MCF 10A (cell line): ENCODE measurements at places on chromosomes 6 and 20. TPM values are rescaled to one million over a fixed set of nuclear protein-coding genes. Genes with fewer than 3 reads are reported as not detected.

GRCh38 chr6:18053555-18054445, 66.4 kb upstream of the KIF13A start:
- peak; percentile 26 for DNase-seq

SNX3 gene
- 114 and 138 TPM in 2 replicates for total RNA-seq

- no peak for DNase-seq
Measured at GRCh38 chr6:5657684-5658430, 348.9 kb downstream of the NRN1 start.

DNA sequence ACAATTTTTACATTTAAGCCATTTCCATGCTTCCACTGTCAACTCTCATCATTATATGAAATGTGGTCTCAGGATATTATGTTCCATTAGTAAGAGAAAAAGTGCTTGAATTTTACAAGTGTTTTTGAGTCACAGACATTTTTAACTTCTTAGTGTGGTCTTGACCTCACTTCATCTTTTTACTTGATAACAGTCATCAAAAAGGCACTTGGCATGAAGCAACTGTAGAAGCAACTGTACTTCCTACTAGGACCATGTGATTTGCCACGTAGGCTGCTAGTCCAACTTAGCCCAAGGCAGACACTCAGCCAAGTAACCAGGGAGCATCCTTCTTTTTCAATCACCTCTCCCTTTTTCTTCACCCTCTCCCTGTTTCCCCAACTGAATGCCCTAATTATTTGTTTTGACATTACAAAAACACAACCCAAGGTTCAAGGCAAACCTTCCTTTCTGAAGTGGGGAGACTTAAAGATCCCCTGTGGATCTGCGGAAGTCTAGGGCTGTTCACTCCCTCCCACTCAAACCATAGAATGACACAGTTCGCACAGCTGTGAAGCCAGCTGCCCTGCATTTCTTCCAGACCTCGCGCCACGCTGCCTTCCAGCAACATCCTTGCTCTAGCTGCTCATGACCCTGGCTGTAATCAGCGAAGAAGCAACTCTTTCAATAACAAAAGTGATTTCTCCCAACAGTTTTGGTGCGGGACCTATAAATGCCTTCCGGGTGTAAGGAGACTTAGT, 45.0 kb downstream of the PHACTR1 start:
- peak; percentile 2 for DNase-seq

- no peak for DNase-seq
Measured at GRCh38 chr6:141682391-141682790, 450.3 kb upstream of the GJE1 start.

GRCh38 chr6:93017213-93017612, 402.1 kb downstream of the EPHA7 start:
- no peak for DNase-seq

DNA sequence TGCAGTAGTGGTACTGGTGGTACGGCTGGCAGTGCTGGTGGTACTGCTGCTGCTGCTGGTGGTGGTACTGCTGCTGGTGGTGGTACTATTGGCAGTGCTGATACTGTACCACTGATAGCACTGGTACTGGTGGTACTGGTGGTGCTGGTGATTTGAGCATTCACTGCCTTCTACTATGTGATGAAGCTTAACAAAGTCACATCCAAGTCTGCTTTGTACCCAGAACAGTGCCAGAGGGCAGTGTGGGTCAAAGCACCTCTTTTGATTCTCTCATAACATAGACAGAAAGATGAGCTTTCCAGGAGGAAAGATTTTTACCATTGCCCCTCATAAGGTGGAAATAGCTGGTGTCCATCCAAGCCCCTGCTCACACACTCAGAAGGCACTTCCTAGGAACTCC, 48.7 kb downstream of the ANKRD6 start:
- DNase-seq = no peak

DNA sequence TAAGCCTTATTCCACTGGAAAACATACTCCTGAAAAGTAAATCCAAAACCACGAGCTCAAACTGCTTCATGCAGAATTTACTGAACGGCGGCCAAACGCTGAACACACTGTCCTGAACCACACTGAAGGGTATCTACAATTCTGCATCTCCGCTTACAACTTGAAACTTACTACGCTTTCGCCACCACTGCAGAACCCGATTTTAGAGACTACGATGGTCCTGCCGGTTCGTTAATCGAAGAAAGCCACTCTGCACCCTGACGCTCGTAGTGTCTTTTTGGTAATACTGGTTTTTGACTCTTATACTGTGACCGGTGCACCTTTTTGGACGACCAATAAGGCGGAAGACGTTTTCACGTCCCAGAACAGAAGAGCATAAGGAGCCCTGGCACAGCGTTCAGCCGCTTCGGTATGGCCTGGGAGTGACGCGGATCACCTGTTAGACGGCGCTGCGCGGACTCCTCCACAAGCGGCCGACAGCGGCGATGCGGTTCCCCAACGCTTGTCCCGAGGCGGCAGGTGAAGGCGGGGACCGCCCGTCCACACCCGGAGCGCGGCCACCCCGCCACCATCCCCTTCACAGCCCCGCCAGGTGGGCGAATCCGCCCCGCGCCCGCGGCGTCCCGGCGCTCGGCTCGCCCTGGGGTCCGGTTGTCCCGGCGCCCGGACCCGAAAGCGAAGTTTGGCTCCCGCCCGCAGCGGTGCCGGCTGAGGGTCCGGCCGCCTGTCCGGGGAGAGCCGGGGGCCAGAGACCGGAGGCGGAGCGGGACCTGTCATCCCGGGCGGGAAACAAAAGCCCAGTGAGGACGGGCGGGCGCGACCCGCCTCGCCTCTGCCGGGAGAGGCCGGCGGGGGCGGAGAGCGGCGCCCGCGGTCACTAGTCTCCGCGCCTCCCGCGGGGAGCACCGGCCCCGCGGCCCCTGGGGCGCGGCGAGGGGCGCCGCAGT, 784 bp downstream of the FKBP5 start:
- DNase-seq = peak; percentile 64

POPDC3 gene
- total RNA-seq = 7.3 and 7.9 TPM in 2 replicates

RIPPLY2 gene
- total RNA-seq = not detected in 2 replicates

PSMB1 gene
- total RNA-seq = 144 and 161 TPM in 2 replicates

GRCh38 chr20:38612751-38613515, 11.3 kb downstream of the ARHGAP40 start:
- DNase-seq = no peak

DNA sequence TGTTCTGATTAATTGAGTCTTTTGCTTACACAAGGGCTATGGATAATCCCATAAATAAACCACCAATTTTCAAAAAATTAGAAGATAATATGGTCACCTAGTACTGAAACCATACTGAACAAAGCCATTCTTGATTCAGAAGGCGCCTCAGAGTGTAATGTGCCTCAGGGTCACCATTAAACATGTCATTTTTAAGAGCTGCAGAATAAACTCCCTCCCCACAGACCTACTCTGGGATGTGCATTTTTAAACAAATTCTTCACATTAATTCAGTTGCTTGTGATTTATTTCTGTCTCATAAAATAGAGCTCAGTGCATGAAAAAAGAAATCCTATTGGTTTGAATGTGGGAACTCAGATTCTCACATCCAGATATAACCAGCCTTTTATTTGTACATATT, 202.1 kb upstream of the HEY2 start:
- DNase-seq = no peak

DNA sequence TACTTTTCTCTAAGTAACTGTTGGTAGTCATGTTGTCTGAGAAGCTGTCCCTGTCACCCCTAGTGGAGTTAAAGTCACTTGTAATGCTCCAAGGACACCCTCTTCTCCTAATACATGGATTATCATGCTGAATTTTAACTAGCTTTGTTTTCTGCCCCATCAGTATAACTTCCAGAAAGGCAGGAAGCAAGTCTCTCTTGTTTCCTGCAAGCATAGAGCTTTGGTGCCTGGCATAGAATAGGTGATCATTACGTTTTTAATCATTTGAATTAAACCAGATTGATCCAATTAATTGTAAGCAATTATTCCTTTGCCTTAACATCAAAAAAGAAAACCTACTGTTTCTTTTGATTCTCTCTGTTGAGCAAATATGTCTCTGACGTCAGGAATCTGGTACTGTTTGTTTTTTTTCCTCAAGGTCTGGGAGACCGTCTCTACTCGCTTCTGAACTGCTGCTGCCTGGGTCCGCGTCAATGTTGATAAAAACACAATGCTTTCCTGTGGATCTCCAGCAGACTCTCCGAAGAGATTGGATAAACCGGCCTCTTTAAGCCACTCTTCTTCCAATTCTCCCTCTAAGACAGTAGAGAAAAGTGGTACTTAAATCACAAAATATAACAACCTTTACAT, 71.8 kb downstream of the ARHGAP18 start:
- no peak for DNase-seq

DNA sequence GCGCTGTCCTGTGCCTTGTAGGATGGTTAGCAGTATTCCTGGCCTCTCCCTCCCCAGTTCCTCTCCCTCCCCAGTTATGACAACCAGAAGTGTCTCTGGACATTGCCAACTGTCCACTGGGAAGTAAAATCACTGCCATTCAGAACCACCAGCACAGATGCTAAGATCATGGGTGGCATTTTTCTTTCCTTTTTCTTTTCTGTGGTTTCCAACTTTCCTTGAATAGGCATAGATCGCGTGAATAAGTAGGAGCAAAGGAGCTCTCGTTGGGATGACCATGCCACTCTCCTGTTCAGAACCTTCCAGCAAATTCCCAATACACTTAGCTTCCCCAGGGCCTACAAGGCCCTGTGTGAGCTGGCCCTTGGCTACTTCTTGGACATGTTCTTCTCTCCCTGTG, 59.0 kb downstream of the EYA2 start:
- DNase-seq = no peak

- DNase-seq = no peak
Measured at GRCh38 chr6:33593414-33593727, 13.3 kb upstream of the BAK1 start.

- no peak for DNase-seq
Measured at GRCh38 chr6:22281341-22282085, 15.3 kb downstream of the PRL start.

DNA sequence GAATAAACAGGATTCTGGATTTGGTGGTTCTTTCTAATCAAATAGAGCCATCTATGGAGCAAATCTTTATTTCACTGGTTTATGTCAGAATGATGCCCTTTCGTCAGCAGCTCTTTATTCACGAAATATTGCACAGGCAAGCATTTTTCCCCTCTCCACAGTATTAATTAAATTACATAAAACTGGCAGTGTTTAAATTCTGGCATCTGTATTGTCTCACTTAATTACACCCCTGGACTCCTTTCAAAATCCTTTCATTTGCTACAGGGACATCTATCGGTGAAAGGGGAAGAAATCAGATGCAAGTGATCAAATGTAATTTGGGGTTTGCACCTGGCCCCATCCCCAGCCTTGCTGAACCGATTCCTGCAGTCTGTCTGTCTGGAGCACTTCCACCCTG, 801.9 kb downstream of the QKI start:
- DNase-seq = no peak

DNA sequence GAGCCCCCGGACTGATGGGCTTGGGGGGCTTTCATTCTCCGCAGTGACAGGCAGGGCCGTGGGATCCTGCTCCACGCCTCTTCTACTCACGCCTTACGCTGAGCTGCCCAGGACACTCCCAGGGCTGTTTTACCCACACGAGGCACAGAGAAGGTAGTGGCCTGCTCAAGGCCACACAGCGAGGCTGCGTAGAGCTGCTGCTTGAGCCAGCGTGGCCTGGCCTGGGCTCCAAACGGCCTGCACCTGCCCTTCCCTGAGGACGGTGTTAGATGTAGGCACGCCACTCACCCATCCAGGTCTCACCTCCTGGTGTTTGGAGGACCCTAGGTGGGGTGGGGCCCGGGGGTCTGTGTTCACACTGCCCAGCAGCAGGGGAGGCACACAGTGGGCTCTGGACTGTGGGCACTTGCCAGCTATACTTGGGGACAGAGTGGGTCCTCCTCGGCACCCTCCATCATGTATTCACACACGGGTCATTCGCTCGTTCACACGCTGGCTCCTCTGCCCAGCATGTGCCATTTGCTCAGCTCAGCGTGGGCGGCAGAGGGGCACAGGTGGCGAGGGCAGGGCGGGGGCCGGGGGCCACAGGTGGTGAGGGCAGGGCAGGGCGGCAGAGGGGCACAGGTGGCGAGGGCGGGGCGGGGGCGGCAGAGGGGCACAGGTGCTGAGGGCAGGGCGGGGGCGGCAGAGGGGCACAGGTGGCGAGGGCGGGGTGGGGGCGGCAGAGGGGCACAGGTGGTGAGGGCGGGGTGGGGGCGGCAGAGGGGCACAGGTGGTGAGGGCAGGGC, 18.4 kb upstream of the RBBP8NL start:
- no peak for DNase-seq

- peak; percentile 79 for DNase-seq
Measured at GRCh38 chr6:31734821-31735406, 1.4 kb downstream of the CLIC1 start.

DNA sequence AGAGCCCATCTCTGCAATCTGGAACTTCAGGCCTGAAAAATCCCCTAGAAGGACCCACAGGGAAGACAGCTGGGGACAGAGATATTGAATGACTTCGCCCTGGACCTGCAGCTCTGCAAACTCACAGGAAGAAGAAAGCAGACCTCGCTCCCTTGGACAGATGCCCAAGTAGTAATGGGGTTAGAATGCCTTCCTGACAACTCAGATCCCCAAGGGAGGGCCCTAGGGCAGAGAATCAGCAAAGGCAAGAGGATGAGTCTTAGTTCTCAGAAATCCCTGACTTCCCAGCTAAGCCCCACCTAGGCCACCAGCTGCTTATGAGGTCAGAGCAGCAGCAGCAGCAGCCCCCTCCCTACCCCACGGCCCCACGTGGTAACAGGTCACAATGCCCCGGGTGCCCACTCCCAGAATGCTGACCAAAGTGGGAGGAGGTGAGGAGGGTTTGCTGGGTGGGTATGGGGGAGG, at the start of gene C20orf141:
C20orf141 (plus strand) TSS at position 401 of the 465 bp plus-strand sequence. CDS start 198 bp downstream, outside the sequence.
- DNase-seq = peak; percentile 95

DNA sequence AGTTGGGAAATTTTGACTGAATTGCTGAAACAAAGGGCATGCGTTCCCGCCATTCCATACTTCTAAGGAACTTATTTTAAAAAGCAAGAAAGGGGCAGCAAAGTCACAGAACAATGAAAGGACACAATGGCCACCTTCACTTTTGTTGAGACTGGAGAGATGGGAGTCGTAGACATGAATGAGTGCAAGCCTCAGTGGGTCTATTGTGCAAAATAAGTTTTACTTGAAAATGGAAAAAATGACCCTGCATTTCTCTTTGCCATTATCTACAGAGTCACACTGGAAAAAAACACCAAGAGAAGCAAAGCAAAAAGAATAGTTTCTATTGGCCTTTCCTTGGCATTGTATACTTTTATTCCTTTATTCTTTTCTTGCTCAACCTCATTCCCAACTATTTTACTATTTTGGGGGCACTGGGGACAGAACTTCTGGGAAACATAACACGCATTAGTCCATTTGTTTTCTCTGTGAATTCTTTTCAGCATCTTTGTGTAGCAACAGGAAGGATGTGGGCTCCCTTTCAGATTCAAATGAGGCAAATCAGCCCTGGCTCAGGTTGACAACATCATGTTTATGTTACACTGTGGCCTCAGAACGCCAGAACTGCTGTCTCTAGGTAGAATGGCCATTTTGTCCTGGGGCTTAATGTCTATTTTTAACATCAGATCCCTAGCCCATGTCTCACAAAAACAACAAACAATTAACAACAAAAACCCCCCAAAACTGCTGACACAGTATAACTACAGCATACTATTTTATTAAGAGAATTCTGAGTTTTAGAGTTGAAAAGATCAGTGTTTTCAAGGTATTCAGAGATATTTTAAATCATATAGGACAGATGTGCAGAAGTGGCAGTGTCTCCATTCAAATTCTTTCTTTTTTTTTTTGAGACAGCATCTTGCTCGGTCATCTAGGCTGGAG, 122.2 kb downstream of the FYN start:
- no peak for DNase-seq

GRCh38 chr6:145531822-145532221, 203.5 kb downstream of the EPM2A start:
- no peak for DNase-seq
